Colonic mucosa (tissue), 4 donors: ENCODE measurements at places on chromosomes 16 and 17.

DNA sequence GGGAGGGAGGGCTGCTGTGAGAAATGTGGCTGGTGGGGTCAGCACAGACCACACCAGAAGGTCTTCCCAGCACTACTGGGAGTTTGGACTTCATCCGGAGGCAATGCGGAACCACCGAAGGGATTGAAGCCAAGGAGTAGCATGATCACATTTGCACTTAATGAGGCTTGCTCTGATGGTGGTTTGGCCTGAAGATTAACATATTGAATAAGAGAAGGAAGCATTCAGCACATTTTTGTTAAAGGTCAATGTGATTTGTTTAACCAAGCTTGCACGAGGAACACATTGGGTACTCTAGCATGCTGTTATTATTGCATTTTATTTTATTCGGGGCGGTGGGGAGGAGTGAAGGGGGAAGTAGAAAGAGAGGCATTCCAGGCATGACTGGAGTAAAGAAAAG, 378.6 kb downstream of the UTP18 start:
- DNase-seq, result no peak

GRCh38 chr16:912684-913613, 57.8 kb downstream of the LMF1 start:
- no peak for DNase-seq

- DNase-seq, result no peak
These were observed 7.7 kb upstream of the ARHGAP23 start for GRCh38 chr17:38420518-38420917.

GRCh38 chr16:69618307-69618706, 52.5 kb downstream of the NFAT5 start:
- no peak for DNase-seq

GRCh38 chr17:40658396-40658795, 6.6 kb downstream of the KRT222 start:
- DNase-seq, result no peak

- no peak for DNase-seq
These were observed 5.9 kb downstream of the FAHD1 start for GRCh38 chr16:1832838-1833454.

DNA sequence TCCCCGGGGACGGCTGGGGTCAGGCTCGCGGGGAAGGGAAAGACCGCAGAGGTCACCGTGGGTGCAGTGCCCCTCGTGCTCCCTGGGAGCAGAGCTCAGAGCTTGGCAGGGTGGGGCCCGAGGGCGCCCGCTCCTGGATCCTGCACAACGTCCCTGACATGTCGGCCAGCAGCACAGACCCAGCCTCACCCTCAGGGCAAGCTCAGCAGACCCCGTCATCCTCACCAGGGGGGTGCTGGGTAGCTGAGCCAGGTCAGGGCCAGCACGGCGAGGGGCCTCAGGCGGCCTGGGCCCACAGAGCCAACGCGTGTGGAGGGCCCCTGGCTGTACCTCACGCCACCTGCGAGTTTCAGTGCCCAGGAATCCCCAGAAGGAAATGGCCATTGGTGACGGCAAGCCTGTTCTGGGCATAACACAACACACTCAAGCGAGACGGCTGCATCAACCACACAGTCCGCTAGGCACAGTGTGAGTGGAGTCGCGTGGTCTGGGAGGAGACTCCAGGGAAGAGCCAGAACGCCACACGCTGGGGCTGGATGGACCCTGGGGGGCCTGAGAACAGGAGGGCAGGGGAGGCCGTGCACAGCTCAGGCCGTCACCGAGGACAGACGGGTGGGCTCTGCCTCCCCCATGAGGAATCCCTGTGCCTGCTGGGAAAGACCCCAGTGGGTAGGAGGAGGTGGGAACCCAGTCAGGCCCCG, 60.3 kb downstream of the ZNF778 start:
- DNase-seq, result no peak
